ENCODE measurements at places on chromosomes 11 and 22.
A peak's percentile ranks its signal among the peaks of the same experiment; 100 is the strongest.

- DNase-seq, result peak; percentile 33
These were observed 1.0 kb upstream of the SESN3 start for GRCh38 chr11:95231881-95232605.

GRCh38 chr11:83721263-83721662, 435.1 kb upstream of the CCDC90B start:
- DNase-seq, result no peak

DNA sequence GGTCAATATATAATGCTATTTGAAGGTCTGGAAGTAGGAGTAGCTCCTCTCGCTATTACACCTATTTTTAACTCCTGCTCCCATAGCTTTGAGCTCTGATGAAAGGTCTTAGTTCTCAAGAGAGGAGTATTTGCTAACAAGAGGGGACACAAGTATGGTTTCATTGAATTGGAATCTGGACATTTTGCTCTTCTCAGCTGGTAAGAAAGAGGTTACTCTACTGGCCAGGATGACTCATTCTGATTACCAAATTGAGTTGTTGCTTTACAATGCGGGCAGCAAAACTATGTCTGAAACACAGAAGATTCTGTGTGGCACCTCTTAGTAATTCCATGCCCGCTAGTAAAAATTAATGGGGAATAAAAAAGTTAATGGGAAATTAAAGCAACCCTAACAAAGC, 63.6 kb upstream of the EP300 start:
- no peak for DNase-seq

- DNase-seq, result no peak
These were observed 2.3 kb downstream of the THY1 start for GRCh38 chr11:119420631-119421030.

DNA sequence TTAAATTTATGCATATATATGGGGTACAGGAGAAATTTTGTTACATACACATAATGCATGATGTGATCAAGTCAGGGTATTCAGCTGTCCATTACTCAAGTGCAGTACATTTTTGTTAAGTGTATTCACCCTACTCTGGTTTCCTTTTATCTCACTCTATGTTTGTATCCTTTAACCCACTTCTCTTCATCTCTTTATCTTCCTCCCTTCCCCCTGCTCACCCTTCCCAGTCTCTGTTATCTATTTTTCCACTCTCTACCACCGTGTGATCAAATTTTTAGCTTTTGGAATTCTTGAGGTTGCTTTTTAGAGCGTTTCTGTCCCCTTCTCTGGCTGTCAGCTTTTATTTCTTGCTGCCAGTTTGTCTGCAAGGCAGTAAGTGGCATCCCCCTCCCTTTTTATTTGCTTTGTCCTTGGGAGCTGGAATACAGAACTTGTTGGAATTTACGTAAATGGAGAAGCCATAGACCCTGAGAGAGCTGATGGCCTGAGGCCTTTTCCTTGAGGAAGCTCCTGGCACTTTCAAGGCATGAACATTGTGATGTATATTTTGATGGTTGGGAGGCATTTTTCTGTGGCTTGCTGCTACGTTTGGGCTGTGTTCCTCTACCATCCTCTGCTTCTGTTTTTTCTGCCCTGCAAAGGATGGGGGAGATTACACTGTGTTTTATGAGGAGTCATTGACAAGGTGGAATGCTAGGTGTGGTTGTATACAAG, 148.6 kb downstream of the LDLRAD3 start:
- DNase-seq, result no peak

Data from NCI-H2171 treated with DMSO at 0.1 percent for 48 hours (cell line).